ENCODE measurements at places on chromosomes 12 and 14.

- no peak for DNase-seq
Measured at GRCh38 chr12:2198005-2198501, 145.3 kb downstream of the CACNA1C start.

DNA sequence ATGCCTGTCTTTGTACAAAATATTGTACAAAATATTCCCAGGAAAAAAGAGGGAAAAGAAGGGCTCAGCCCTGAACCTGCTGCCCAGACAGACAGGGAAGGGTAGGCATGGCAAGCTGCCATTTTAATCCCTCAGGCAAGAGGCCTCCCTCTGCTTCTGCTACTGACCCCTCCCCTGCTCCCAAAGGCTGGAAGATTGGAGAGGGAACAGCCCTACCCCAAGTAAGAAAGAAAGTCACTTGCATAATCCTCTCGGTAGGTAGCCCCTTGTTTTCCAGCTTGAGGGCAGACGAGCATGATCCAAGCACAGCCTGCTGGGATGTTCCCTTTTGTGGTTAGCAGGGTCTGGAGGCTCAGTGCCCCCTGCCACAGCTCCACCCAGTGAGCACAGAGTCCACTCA is 20.7 kb downstream of the ADCY6 start:
- no peak for DNase-seq

DNA sequence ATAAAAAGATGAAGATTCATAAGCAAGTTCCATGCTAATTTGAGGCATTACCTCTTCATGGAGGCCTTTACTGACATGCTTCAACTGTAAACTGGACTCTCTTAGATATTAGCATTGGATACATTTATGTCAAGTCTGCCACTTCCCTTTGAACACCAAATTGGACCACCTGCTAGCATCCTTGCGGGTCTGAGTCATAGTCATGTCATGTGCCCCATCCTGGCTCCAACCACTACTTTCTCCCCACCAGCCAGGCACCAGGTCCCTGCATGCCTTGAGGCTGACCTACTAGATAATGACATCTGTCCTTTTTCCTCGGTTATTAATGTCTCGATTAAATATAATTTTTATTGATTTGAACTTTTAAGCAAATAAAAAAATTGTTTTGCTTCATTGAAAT is 32.9 kb upstream of the EEA1 start:
- no peak for DNase-seq

GRCh38 chr12:388541-389141 is 479 bp downstream of the KDM5A start:
- DNase-seq = no peak

- no peak for DNase-seq
Measured at GRCh38 chr12:8629486-8630033, 16.9 kb upstream of the AICDA start.

DNA sequence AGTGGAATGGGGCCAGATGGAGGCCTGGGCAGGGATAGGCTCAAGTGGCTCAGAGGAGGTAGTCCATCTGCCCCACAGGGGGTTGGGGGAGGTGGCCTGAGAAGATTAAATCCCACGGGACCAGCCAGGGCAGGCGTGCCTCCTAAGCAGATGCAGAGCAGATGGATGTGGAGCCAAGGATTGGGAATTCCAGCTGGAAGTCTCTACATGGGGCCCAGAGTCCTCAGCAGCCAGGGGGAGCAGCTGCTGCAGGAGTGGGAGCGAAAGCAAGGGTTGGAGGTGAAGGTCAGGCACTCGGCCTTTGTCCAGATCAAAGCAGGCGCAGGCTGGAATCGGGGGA is 42.4 kb upstream of the VRK1 start:
- no peak for DNase-seq

DNA sequence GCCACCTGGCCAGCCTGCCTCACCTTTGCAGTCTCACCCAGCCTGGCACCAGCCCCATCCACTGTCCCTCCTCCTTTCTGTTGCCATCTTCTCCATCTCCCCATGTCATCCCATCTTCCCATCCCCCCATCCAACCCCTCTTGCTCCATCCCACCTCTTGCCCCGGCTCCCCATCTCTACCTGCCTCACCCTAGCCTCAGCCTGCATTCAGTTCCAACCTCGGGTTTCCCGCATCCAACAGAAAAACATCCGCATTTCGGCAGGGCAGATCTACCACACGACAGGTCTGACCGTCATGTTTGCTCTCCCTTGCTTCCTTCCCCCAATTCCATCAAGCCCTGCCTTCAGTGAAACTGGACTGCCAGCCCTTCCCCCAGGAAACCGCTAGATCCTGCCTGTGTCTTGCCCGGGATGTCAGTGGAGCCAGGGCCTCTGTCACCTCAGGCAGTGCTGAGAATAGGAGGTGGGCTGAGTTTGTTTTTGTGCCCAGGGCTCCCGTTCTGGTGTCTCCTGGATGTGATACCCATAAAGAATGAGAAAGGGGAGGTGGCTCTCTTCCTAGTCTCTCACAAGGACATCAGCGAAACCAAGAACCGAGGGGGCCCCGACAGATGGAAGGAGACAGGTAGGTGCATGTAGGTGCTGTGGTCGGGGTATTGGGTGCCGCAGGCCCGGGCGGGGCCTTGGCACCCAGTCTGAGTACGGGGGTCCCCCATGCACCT is 2.5 kb downstream of the KCNH3 start:
- DNase-seq = no peak

DNA sequence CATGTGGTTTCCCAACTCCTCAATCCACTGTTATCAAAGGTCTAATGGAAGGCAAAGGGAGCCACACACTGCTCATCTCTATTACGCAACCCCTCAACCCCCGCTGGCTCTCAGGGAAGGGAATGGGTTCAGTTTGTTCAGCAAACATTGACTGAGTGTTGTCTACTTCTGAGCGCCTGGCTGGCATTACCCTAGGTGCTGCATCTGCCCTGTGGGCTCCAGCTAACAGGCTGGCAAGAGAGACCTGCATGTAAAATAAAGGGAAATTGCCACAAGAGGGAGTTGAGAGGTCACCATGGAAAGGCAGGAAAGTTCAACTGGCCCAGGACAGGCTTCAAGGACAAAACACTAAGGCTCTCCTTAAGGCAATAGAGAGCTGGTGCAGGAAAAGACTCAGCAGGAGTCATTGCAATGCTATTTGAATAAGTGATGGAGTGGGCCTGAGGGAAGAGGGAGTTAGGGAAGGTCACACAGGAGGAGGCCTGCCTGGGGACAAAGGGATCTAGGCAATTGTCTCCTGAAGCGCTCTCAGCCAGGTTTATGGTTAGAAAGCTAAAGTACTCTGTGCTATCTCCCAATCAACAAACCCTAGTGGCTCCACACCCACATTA is 5.5 kb upstream of the ZNF740 start:
- no peak for DNase-seq

DNA sequence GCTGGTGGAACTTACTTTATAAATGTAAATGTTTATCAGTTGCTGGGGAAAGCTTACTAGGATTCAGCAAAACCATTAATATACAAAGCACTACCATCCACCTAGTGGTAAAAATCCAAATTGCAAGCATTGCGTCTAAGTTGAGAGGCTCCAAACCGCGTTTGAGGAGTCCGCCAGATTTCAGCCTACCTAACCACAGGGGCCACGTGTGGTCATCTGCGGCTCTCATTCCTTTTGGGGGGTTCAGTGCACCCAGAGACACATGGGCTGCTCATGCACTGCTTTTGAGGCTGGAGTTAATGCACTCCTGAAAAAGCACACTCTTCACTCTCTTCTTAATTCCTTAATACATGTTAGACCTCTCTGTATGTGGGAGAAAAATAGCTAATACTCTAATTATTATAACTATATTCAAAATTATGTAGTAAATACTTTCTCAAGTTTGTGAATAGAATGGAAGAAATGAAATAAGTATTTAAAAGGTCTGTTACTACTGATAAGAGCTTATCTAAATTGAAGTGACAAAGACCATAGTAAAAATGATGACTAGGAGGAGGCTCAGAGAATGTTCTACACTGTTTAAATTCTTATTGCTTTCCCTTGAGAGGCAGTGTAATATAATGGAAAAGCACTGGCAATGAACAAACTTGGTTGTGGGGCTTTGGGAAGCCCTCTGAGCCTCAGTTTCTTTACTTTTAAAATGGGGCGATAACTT is 41.4 kb upstream of the MANSC4 start:
- no peak for DNase-seq

DNA sequence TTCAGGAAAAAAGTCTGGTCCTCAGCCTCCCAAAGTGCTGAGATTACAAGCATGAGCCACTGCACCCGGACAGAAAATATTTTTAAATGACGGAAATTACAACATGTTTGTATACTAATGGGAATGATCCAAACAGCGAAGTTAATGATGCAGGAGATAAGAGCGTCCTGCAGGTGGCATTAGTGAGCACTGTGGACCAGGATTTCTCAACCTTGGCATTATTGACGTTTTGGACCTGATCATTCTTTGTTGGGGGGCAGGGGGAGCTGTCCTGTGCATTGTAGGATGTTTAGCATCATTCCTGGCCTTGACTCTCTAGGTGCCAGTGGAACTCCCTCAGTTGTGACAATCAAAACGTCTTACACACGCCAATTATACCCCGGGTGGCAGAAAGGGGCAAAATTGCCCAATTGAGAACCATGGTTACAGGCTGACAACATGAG is 34.1 kb downstream of the SCFD1 start:
- DNase-seq = no peak

- DNase-seq = no peak
Measured at GRCh38 chr14:61101803-61102548, 120.9 kb downstream of the SLC38A6 start.

- DNase-seq = no peak
Measured at GRCh38 chr14:105888784-105889665, 362.6 kb downstream of the TMEM121 start.

- no peak for DNase-seq
Measured at GRCh38 chr12:45644541-45644940, 85.0 kb upstream of the ARID2 start.

- no peak for DNase-seq
Measured at GRCh38 chr14:51581017-51581881, 70.5 kb upstream of the FRMD6 start.

- DNase-seq = no peak
Measured at GRCh38 chr14:68328509-68328908, 464.4 kb downstream of the ZFP36L1 start.

- no peak for DNase-seq
Measured at GRCh38 chr14:61387076-61387475, 65.7 kb downstream of the PRKCH start.

DNA sequence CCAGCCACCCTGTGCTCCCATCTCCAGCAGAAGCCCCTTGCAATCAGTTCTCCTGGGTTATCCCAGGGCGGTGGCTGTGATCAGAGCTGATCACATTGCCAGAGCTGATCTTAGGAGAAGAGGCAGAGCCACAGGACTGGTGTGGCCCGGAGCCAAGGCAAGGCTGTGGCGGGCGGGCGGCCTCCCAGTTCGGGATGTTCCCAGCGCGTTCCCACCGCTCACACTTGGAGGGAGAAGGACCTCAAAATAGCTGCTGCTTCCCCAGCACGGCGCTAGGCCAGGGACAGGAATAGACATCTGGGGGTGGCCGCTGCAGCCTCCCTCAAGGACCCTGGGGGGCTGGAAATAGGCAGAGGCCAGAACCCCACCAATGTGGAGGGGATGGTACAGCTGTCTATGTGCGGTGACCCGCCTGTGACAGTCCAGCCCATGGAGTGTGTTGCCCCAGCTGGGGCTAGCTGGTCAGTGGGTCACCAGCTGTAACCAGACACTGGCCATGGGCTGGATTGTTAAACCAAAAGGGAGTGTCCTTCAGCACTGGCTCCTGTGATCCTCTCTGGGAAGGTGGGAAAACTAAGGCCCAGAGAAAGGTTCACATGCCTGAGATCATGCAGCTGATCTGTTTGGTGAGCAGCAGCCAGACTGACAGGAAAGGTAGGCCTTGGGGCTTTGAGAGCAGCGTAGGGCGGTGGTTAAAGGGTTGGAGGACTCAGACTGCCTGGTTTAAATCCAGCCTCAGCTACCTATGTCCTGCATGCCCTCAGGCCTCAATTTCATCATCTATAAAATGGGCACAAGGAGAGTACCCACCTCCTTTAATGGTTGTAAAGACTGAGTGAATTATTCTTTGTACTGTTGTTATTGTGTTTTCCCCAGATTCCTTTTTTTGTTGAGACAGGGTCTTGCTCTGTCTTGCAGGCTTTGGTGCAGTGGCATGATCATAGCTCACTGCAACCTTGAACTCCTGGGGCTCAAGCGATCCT is 8.0 kb upstream of the POP5 start:
- DNase-seq = no peak

DNA sequence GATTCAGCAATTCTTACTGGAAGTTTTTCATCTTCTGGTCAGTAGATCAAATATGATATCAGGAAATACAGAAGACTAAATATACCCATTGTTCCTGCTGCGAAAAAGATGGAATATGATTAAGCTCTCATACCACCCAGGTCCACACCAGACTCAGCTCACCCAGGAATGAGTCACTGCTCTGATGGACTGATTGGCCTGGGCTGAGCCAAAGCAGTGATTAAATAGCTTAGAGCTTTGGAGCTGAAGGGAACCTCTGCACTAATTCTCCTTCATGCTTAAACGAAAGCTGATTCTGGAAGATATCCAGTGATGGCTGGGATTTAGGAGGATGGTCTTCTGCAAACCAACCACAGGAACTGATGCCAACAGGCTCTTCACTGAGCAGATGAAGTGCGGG is 62.0 kb upstream of the SYT1 start:
- DNase-seq = no peak

DNA sequence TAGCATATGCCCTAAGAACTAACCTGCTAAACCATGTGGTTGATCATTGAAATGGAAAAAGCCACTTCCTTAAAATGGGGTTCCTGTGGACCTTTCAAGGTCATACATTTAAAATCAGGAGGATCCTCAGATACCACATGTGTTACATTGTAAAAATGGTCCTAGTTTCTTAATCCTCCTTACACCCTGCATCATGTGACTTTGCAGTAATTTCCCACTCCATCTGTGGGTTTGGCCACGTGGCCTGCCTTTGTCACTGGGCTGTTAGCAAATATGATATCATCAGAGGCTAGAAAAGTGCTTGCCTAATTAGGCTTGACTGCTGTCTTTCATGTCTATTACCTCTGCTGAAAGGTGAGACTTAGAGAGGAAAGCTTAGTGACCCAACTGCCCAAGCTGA is 70.7 kb downstream of the CMKLR1 start:
- DNase-seq = no peak

DNA sequence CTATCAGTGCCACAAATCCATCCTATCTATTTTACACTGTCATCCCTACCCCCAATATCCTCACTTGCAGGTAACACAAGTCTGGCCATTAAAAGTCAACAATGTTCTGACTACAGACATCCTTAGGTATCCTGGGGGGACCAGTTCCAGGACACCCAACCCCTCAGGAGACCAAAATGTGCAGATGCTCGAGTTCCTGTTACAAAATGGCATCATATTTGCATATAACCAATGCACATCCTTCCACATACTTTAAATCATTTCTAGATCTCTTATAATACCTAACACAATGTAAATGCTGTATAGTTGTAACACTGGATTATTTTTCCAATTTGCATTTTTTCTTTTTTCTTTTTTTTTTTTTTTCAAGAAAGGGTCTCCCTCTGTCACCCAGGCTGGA is 6.9 kb downstream of the SYCP3 start:
- DNase-seq = no peak

DNA sequence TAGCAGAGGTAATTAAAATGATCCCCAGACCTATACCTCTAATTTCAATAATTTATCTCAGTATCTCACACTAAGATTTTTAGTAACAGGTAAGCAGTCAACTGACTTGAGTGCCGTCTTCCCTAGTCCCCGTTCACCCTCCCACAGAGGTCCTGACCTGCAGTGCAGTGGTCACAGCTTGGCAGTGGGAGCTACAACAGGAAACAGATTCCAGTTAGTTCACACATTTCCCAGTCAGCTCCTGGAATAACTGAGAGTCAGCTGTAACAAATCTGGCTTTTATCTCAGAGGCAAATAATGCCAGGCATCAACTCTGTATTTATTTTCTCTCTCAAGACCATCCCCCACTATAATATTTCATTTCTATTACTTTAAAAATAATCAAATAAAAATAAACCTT is 308.2 kb downstream of the ATP23 start:
- no peak for DNase-seq

GRCh38 chr12:60021235-60021634 is 425.4 kb downstream of the SLC16A7 start:
- DNase-seq = no peak

Measured in NCI-H1436 treated with DMSO at 0.1 percent for 48 hours (cell line).